ENCODE measurements at places on chromosomes 5 and 9. TPM values are rescaled to one million over a fixed set of nuclear protein-coding genes. Genes with fewer than 3 reads are reported as not detected.

DNA sequence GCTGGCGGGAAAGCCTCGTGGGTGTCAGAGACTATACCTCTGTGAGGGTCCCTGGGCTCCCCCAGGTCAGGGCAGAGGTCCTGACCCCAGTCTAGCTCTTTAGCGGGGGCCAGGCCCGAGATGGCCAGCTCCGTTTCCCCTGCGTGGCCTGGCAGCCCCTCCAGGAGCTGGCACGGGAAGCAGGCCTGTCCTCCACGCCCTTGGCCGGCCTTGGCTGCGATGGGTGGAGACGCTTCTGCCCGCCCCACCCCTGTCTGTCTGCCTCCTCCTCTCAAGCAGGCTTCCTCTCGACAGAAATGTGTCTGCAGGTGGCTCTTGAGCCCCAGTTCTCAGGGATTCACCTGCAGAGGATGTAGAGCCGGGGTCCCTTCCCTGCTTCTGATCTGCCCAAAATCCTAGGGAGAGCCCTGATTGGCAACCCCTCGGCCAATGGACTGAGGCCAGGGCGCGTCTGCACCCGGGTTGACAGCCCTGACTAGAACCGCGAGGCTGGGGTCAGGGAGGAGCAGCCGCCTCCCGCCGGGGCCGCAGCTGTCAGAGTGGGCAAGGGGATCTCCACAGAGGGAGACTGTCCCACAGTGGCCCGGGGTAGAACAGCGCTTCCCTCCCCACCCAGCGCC, 2.6 kb upstream of the GRIN1 start:
- no peak for DNase-seq

DNA sequence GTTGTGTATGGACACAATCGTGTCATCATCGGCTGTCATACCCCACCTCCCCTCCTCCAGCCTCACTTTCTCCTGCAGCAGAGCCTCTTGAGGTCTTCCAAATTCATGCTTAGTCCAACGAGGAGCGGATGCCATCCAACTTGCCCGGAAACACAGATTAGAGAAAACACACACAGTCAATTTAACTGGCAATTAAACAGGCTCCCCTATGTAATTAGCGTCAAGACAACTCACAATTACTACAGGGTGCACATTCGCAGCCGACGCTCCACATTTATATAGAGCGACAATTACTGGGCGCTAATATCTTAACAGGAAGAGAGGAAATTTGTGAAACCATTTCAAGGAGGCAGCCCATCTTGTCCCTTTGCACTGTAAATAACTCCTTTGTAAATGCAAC, 86.0 kb upstream of the ZNF618 start:
- DNase-seq, result no peak

- no peak for DNase-seq
These were observed 516.6 kb upstream of the MEF2C start for GRCh38 chr5:89399548-89399947.

DNA sequence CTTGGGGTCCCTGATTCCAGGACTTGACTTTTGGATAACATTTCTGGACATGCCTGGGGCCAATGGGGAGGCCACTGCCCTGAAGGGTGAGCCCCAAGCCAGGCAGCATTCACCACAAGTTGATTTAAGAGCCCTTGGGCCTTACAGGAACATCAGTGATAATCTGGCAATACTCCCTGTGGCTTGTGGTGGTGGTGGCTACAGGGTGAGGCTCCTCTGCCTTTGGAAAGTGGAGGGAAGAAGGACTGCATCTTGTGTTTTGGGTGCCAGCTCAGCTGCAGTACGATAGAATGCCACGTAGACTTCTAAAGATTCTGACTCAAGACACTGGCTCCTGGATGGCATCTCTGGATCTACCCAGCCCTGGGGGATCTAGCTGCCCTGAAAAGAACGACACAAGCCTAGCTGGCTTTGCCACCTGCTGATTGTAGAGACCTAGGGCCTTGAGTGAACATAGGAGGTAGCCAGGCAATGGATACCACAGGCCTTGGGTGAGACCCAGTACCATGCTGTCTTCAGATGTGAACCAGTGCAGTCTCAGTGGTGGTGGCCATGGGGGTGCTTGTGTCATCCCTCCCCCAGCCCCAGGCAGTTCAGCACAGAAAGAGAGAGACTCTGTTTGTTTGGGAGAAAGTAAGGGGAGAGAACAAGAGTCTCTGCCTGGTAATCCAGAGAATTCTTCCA, 79.0 kb upstream of the DAP start:
- DNase-seq, result no peak

DNA sequence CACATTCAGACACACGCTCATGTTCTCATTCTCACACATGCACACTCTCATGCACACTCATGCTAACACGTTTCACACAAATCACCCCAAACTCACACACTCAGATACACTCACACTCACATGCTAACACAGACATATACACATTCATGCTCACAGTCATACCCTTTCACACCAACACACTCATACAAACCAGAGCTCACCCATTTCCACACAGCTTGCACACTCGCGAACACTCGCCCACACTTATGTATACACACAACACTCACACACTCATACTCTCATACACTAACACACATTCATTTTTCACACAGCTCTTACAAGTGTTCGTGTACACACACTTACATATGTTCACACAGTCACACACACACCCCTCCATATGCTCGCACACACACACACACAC, 64.1 kb upstream of the IL17B start:
- DNase-seq, result no peak

DNA sequence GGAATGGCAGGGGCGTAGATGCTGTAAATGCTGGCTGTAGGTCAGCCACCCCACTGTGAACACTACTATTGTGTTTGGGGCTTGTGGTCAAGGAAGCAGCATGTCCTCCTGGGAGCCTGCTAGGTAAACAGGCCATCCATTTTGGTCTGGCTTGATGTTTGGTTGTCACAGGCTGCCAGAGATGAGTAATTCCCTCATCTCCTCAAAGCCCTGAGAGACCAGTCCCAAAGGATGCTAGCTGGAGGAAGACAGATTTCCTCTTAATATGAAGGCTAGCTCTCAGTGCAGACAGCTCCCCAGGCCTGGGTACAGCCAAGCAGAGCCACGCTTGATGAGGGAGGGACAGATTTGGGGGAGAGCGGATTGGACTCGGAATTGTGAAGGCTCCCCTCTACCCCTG, 72.5 kb upstream of the MAP1B start:
- no peak for DNase-seq

- DNase-seq, result no peak
These were observed 132.8 kb upstream of the RAI14 start for GRCh38 chr5:34523387-34523726.

DNA sequence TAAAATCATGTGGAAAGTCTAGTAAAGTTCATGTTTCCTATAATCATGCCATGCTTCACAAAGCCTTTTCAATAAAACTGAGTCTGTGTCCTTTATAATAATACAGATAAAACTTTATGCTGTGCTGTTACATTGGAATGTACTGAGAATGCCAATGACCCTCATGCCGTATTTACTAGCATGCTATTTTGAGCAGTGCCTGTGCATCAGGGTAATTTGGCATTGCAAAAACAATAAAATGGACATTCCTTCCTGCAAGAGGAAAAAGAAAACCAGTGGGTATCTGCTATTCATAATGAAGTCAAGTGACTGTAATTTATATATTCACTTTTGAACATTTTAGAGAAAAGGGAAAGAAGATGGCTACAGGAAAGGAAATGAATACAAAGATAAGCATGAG, 159.0 kb downstream of the PBX3 start:
- no peak for DNase-seq

The STC2 gene
- total RNA-seq, result 6.6 TPM
